Foreskin melanocyte (primary cell): ENCODE measurements at places on chromosomes 5 and 9.

- DNase-seq: no peak
These were observed 20.7 kb downstream of the SLIT3 start for GRCh38 chr5:169280286-169280685.

DNA sequence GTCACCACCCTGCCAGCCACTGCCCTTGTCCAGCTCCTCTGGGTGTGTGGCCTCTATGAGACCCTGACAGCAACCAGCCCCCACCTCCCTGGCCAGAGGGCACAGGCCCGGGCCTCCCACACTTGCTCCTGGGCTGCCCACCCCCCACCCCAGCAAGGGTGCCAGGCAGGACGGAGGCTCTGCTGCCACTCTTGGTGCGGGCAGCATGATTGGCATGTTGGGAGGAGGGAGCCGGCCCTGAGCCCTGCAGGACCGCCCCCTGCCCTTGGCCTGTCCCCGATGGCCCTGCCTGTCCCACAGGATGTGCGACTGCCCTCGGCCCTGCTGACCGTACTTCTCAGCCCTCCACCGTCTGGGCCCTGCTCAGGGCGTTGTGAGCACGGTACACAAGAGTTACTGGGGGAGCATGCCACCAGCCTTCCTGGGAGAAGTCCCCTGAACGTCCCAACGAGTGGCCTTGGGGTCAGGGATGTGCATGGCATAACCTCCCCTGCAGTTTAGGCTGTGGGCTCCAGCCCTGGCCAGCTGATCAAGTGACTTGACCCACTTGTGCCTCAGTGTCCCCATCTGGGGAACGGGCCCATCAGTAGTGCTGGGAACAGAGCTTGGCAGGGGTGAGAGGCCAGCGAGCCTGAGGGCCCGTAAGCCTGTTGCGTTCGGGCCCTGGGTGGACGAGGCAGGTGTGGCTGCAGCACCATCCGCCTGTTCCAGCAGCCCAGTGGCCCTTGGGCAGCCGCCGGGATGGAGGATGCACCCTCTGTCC is 16.0 kb downstream of the GPSM1 start:
- DNase-seq: no peak

GRCh38 chr9:109013679-109014607 is 644 bp upstream of the CTNNAL1 start:
- peak; percentile 64 for DNase-seq

DNA sequence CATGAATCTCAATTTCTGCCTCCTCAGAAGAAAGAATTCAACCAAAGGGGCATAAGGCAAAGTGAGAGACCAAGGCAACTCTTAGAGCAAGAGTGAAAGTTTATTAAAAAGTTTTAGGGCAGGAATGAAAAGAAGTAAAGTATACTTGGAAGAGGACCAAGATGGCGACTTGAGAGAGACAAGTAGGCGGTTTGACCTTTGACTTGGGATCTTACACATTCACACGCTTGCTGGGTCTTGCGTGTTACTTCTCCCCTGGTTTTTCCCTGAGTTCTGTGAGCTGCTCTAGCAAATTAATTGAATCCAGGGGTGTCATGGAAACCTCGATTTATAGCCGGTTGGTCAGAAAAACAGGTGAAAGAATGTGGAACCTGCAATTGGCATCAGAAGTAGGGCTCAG is 7.0 kb downstream of the ZNF346 start:
- DNase-seq: no peak
